T-helper 17 cell (primary cell): ENCODE measurements at places on chromosomes 5 and 9. TPM values are rescaled to one million over a fixed set of nuclear protein-coding genes. Genes with fewer than 3 reads are reported as not detected.
A peak's percentile ranks its signal among the peaks of the same experiment; 100 is the strongest.

CMBL gene
- 0.22 TPM for total RNA-seq

OR2V2 gene
- total RNA-seq: not detected

FAM169A gene
- 9.2 TPM for total RNA-seq

RMND5B gene
- total RNA-seq: 14.7 TPM

DNA sequence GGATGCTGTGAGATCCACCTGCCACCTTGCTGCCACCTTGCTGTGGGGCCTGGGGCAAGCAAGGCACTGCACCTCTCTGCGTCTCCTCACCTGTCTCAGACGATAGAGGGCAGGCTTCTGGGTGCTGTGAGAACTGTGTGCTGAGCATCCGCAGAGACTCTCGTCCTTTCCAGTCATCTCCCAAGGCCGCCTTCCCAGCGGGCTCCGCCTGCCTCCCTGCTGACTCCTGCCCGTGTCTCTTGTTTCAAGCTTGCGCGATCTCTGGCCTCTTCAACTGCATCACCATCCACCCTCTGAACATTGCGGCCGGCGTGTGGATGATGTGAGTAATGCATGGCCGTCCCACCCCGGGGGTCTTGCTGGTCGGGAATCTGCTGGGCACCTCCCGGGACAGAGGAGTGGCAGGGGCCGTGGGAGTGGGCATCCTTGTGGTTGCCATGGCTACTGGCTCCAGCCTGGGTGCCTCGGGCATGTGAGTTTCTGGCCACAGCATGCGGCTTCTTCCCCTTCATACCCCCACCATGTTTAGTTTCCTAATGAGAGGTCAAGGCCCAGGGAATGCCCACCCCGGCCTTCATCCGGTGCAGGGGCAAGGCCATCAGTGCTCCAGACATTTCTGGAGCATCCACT is 3.6 kb downstream of the CACFD1 start:
- H3K27me3 ChIP-seq: no peaks in the 10 kb centered on the region
- no peak for DNase-seq
- no peak overlapping the region for H3K27ac ChIP-seq
- no peaks in the 10 kb centered on the region for H3K36me3 ChIP-seq
- H3K4me3 ChIP-seq: no peak overlapping the region

DNA sequence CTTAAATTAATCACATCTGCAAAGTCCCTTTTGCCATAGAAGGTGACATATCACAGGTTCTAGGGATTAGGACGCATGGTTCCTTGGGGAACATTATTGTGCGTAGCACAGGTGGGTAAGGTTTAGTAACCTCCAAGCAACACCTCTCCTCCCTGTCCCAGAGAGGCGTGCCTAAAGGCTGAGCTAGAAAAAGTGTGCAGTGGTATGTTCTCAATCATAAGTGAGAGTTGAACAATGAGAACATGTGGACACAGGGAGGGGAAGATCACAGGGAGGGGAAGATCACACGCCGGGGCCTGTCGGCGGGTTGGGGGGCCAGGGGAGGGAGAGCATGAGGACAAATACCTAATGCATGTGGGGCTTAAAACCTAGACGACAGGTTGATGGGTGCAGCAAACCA is 14.9 kb downstream of the DAB2IP start:
- DNase-seq: no peak
- peaks cover 2% of the 10 kb centered on the region for H3K36me3 ChIP-seq
- H3K27me3 ChIP-seq: peaks cover 44% of the 10 kb centered on the region

DNA sequence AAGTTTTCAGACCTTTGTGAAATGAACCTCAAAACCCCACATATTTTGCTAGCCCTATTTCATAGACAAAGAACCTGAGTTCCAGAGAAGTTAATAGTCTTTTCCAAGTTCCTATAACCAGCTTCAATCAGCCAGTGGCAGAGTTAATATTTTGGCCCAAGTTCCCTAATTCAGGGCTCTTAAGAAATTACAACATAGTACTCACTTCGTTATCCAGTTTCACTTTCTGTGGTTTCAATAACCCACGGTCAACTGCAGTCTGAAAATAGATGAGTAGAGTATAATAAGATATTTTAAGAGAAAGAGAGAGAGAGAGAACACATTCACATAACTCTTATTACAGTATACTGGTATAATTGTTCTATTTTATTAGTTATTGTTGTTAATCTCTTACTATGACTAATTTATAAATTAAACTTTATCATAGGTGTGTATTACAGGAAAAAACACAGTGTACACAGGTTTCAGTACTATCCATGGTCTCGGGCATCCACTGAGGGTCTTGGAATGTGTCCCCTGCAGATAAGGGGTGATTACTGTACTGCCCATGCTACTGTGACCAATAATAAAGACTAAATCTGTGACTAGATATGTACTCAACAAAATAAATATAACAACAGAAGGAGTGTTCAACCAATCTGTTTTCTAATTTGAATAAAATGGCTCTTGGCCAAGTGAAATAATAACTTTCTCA is 9.3 kb upstream of the MYOT start:
- no peak for DNase-seq
- H3K27ac ChIP-seq: peak overlapping the region; percentile 39
- H3K4me3 ChIP-seq: peak overlapping the region; percentile 61
- no peaks in the 10 kb centered on the region for H3K27me3 ChIP-seq

- peak overlapping the region; percentile 97 for H3K27ac ChIP-seq
- no peak for DNase-seq
- H3K4me1 ChIP-seq: peaks cover 50% of the 10 kb centered on the region
- peak overlapping the region; percentile 55 for H3K4me3 ChIP-seq
Observed at GRCh38 chr9:75148561-75148960, 60.2 kb downstream of the OSTF1 start.

DNA sequence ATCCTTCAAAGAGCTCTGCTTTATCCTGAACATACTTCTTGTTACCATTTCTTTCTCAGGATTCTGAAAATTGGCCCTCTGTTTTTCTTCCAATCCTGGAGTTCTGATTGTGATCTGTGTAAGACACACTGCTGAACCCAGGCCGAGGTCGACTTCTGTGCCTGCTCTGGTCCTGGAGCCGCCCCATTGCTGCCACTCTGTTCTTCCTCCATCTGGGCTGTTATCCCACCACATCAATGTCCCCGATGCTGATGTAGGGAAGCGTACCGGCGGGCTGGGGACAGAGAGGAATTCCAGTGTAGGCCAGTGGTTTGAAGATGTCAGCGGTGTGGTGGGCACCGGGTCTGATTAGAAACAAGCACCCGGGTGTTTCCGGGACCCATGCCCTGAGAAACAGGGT is 102.5 kb downstream of the LIFR start:
- peaks cover 32% of the 10 kb centered on the region for H3K4me1 ChIP-seq
- DNase-seq: no peak
- H3K36me3 ChIP-seq: no peaks in the 10 kb centered on the region
- H3K27ac ChIP-seq: no peak overlapping the region
- peak overlapping the region; percentile 66 for H3K4me3 ChIP-seq
- H3K27me3 ChIP-seq: peaks cover 46% of the 10 kb centered on the region
